ENCODE measurements at places on chromosomes 7 and 10.

DNA sequence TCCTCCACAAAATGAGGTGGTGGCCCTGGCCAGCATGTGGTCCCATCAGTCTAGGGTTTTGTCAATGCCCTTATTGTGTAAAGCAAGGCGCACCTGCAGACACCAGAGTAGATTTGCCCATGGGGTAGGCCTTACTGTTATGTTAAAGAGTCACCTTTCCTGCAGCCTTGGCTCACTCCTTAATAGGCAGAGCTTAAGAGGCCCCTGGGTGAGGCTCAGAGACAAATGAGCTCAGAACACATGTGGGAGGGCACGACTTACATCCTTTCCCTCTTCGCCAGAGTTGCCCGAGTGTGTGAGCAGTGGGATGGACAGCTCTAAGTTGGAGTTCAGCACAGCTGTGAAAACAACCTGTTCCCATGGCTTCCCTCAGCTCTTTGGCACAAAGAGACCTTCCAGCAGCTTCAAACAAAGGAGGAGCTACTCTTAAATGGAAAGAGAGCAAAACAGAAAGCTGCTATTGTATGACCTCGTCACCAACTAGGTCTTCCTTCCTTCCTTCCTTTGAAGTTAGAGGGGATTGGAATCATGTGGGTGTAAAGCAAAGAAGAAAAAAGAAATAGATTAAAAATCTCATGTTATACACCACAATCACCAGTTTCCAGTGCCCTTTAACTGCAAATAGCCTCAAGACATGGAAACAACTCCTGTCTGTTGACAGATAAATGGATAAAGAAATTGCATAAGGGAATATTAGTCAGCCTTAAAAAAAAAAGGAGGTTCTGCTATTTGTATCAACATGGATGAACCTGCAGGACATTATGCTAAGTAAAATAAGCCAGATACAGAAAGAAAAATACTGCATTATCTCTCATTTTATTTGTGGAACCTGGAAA is 11.9 kb upstream of the XPNPEP1 start:
- peak; percentile 19 for DNase-seq

DNA sequence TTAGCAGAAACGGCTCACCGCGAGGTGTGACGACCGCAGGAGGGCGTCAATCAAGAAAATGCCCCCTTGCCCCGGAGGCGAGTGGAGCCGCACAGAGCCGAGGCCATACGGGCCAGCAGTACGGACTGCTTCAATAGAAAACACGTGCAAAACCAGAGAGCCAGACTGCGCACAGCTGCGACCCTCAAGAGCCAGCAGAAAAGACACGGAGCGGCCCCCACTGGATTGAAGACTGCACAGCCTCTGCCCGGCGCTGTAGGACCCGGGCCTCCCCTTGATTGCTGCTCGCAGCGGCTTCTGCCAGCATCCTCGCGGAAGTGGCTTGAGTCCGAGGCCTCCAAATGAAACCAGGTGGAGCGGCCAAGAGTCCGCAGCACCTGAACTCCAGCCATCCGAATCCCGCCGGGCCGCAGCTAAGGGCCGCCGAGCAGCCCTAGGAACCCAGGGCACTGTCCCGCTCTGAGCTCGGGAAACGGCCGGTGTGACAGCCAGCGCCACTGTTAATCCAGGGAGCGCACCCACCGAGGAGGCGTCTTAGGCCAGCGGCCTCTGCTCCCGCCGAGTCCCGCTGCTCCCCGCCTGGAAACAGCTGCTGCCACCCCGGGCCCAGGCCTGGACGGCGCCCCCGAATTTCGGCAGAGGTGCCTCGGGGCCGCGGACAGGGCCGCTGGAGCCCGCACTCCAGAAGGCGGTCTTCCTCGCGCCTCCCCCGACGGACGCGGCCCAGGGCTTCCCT is 660 bp upstream of the HHEX start:
- DNase-seq = peak; percentile 48

- no peak for DNase-seq
These were observed 1094.5 kb upstream of the LRRN3 start for GRCh38 chr7:109996411-109996810.

- DNase-seq = no peak
These were observed 33.1 kb downstream of the SFMBT2 start for GRCh38 chr10:7377614-7378248.

GRCh38 chr7:76129366-76129765 is 72.3 kb upstream of the SRRM3 start:
- no peak for DNase-seq

DNA sequence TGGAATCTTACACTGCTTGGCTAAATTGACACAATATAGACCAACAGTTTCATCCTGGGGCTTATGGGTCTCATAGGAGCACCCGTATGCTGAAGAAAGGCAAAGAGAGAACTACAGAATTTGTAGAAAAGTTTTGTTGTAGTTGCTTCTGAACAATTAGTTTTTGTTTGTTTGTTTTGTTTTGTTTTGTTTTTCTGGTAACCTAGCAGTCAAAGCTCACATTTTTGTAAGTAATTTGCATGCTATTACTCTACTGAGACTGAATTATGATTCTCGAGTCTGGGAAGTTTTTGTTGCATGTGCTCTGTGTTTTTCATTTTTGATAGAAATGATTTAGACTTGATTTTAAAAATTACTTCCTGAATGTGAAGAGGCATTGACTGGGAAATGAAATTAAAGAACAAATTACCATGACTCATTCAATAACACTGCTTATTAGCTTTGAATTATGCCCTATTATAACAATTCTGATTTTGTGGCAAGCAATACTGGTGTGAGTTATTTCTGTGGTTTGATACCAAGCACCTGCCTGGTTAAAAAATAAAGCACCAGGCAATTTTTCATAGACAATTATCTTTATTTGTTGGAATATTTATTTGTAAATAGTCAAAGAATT is 438 bp downstream of the LSMEM1 start:
- no peak for DNase-seq

GRCh38 chr10:78768876-78769275 is 299.9 kb upstream of the ZMIZ1 start:
- no peak for DNase-seq

DNA sequence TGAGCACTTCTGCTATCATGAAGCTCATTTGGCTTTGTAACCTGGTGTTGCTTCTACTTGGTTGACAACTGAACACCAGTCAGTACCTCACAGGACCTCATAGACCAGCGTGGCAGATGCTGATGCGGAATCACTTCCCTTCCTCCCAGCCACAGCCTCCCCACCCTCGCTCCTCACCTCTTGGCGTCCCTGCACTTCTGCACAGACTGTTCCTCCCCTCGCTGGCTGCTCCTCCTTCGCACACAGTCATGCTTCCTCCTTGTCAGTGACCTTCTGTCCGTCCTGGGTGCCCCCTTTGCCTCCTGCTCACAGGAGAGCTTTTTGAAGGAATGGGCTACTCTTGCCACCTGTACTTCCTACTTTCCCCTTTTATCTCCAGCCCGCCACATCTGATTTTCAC is 61.4 kb upstream of the CTBP2 start:
- DNase-seq = no peak

- DNase-seq = no peak
These were observed 16.2 kb upstream of the PON1 start for GRCh38 chr7:95340491-95340890.

DNA sequence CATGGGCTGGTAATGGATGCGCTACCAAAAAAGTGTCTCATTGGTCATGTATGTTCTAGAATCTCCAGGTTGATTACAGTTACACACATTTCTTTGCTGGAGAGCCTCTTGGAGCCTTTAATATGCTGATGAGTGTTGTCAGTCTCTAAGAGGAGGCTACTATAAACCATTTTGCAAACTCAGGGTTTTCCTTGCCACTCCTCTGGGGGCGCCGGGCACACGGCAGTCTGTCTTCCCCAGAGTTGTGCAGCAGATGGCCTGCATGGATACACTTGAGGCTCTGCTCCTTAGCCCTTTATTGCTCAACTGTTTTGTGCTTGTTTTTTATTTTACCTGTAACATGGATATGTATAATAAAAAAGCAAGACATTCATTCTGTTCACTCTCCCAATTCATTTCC is 196.5 kb downstream of the ACTR3B start:
- DNase-seq = no peak

GRCh38 chr10:64040781-64041180 is 519.6 kb downstream of the REEP3 start:
- no peak for DNase-seq

GRCh38 chr7:111486472-111487142 is 75.7 kb downstream of the IMMP2L start:
- peak; percentile 77 for DNase-seq

DNA sequence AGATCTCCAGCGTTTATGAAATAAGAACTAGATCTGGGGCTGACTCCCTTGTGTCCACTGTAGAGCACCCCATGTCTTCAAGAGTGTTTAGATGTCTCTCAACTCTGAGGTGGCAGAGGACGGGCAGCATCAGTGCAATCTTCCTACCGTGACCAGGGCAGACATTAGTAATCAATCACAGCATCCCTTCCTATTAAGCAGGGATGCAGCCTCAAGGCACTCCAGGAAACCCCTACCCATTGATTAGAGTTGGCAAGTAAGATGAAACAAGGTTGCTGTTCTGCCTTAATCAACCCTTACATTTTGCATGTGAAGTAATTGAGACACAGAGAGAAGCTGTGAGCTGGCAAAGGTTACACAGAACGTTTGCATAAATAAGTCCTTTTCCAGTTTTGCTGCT is 283.7 kb upstream of the ZMIZ1 start:
- no peak for DNase-seq

DNA sequence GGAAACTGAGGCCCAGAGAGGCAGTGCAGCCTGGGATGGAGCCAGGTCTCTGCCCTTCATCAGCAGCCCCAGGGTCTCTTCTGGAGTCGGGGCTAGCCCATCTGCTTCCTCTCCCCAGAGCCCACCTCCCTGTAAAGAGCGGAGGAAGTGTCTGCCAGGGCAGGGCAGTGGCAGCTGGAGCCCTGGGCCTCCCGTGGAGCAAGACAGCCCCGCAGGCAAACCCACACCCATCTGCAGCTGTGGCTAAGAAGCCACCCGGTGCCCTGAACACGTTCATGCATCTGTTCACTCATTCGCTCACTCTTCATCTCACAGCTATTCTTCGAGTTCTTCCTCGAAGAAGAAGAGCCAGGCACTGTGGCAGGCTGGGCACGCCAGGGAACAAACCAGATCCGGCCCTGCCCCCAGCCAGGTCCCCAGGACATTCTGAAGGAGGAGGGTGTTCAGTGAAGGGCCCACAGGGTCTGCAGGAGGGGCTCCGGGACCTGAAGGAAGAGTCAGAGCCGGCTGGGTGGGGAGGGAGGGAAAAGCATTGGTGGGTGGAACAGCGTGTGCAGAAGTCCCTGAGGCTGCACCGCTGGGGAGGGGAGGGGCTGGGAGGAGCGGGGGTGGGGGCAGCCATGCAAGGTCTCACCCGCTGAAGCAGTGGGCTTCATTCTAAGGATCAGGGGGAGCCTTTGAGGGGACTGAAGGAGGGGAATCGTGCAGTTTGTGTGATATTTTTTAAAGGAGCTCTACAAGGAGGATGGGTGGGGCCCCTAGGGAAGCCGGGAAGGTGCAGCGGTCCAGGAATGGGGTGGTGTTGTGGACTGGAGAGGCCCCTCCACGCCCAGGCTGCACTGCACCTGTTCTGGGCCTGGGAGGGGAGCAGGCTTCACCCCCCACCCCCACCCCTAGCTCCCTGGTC is 99.1 kb downstream of the UNCX start:
- DNase-seq = no peak

DNA sequence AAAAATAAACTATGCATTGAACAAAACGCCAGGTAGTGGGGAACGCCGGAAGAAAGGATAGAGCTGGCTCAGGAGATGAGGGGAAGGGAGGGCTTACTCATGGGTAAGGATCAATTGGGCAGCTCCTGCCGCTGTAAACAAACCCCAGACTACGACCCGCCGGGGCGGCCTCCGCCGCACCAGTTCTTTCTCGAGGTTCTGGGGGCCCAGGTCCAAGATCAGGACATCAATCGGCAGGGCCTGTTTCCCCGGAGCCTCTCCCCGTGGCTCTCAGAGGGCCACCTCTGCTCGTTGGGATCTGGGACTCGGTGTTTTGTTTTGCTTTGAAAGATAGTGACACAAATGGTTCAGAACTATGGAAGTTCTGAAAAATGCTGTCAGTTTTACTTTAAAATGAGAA is 140.4 kb downstream of the ELFN1 start:
- DNase-seq = no peak

DNA sequence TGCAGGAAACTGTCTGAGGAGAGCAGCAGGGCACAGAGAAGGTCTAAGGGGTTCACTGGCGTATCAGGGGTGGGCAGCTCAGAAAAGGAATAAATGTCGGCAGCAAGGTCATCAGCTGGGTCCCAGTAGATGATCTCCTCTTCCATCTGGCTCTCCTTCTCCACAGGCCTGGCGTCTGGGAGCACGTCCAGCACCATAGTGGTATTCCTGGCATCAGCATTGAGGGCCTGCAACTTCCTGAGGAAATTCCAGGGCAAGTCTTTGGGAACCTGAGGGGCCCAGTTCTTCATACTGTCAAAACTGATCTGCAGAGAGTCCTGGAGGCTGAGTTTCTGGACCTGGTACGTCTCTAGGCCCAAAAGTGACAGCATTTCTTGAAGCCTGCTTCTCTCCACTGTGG is 9.6 kb upstream of the MRPS24 start:
- no peak for DNase-seq

GRCh38 chr7:102232611-102233286 is 53.9 kb upstream of the SH2B2 start:
- peak; percentile 60 for DNase-seq

- no peak for DNase-seq
These were observed 169.5 kb upstream of the ADCY1 start for GRCh38 chr7:45404622-45405021.

DNA sequence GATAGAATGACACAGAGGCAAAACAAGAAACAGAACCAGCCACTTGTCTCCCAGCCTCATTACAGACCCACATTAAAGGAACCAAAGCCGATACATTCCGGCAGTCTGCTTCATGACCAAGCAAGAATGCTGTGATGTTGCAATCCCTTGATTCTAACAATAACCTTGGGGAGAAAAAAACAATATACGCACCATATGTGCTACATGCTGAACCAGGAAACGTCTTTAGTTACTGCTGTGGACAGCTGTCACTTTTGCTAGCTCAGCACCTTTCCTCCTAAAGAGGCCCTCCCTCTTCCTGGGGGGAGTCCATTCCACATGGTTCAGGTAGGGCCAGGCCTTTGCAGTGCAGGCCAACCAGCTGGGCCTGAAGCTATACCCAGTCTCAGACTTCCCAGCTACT is 79.1 kb downstream of the PRTFDC1 start:
- no peak for DNase-seq

GRCh38 chr10:114766470-114766869 is 55.1 kb upstream of the FHIP2A start:
- DNase-seq = no peak

- no peak for DNase-seq
These were observed 323.7 kb upstream of the IGFBP3 start for GRCh38 chr7:46244757-46245156.

- DNase-seq = no peak
These were observed 39.4 kb upstream of the ZNF488 start for GRCh38 chr10:47423476-47423875.
